CD4-positive, CD25-positive, alpha-beta regulatory T cell (primary cell): ENCODE measurements at places on chromosomes 13 and 19.

DNA sequence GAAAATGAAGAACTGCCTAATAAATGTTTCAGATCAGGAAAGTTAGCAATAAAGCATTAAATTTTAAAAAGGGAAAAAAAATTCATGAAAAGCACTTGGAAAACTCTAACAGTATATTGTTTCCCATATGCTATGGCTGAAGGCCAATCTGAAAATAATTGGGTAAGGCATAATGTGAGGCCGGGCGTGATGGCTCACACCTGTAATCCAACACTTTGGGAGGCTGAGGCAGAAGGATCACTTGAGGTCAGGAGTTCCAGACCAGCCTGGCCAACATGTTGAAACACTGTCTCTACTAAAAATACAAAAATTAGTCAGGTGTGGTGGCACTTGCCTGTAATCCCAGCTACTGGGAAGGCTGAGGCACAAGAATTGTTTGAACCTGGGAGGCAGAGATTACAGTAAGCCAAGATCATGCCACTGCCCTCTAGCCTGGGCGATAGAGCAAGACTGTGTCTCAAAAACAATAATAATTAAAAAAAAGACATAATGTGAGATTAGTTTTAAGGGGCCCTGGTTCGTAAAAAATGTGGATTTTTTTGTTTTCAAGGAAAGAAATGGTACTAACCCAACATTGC is 15.2 kb downstream of the INTS6 start:
- no peak for DNase-seq

DNA sequence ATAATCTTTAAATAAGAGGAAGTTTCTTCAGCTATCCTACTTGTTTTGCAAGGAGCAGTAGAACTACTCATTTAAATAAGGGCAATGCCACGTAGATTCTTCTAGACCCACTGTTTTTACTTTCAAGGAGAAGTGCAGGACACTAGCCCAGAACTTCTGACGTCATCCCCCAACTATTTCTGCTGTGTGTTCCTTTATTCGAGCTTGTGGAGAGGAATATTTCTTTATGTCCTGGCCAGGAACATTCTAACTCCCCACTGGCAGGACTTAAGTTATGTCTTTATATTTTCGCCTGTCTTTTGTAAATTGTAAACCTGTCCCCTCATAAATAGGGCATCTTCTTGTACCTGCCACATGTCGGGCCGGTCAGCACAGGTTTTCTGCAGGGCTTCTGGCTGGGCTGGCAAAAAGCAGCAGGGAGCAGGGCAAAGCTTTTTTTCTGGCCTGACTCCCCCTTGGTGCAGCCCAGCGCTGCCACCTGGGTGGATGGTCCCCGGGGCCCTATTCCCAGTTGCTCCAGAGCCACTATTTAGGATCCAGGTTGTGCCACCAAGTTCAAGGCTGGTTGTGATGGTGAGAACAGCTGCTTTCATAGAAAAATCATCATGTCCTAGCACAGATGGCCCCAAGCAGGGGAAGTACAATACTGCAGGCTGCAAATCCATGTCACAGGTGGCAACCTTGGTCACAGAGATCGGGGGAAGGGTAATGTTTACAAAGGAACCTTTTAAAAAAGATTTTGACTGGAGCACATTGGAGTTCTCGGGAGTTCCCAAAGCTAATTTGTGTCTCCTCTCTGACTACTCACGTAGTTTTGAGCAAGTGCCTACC is 1.8 kb downstream of the MBNL2 start:
- no peak for DNase-seq

GRCh38 chr19:34243876-34244578 is 10.3 kb upstream of the GARRE1 start:
- no peak for DNase-seq

- no peak for DNase-seq
These were observed 1.5 kb downstream of the ARID3A start for GRCh38 chr19:927351-927779.

GRCh38 chr19:13951799-13952153 is 533 bp upstream of the DCAF15 start:
- no peak for DNase-seq

GRCh38 chr13:27797228-27797624 is 4.9 kb downstream of the GSX1 start:
- no peak for DNase-seq

GRCh38 chr19:49019242-49019932 is 2.5 kb upstream of the LHB start:
- peak; percentile 54 for DNase-seq

- DNase-seq = no peak
These were observed 70.7 kb downstream of the FOXO1 start for GRCh38 chr13:40595693-40596092.

- no peak for DNase-seq
These were observed 216.5 kb downstream of the EFNB2 start for GRCh38 chr13:106318941-106319411.

DNA sequence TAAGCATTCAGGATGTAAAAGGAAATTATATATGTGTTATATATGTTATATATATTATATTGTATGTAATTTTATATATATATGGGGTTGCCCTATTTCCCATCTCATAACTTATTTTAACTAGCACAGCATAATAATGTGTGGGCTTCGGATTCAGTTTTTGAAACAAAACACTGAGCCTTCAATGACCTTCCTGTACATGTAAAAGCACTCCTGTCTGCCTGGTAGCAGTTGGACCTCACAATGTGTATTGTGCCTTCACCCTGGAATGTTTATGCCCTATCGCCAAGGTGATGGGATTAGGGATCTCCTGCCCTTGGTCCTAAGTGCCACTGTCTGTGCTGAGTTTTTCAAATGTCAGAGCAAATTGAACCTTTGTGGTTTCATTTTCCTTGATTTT is 968.8 kb downstream of the TUBA3C start:
- no peak for DNase-seq

DNA sequence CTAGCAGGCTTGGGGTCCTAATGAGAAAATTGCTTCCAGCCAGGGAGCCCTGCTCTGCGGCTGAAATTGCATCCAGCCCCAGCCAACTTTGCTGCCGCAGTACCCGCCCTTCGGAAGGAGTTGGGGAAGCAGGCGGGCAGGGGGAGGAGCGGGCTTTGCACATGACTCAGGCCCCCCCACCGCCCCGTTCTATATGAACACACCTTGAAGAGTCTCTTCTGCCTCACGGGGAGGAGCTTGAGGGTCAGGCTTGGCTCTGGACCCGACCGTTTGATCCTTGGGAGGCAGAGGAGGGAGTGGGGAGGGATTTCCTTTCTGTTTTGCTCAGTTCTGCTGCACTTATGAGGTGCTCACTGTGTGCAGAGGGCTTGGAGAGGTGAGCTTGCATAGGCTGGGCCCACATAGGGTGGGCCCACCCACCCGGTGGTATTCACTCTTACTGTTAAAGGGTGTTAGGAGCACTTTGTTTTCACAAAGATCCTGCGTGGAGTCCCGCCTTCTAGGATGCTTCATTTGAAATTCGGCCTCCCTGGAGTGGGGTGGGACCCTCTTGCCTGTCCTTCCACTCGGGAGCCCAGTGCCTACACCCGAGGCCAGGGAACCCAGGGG is 46.5 kb downstream of the LYL1 start:
- no peak for DNase-seq

DNA sequence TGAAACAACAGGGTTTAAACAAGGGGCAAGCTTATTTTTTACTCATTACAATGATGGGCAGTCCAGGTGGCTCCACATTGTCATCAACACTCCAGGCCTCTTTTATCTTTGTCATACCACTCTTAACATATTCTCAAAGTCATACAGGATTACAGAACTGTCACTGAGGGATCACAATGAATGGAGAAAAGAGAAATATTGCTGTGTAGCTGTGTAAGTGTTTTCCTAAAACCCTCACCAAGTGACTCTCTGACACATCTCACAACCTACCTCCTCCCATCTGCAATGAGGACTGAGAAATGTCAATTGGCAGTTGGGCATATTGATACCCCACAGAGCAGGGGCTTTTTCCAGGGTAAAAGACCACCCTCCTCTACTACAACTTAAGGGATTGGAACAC is 562.1 kb downstream of the TBC1D4 start:
- no peak for DNase-seq

DNA sequence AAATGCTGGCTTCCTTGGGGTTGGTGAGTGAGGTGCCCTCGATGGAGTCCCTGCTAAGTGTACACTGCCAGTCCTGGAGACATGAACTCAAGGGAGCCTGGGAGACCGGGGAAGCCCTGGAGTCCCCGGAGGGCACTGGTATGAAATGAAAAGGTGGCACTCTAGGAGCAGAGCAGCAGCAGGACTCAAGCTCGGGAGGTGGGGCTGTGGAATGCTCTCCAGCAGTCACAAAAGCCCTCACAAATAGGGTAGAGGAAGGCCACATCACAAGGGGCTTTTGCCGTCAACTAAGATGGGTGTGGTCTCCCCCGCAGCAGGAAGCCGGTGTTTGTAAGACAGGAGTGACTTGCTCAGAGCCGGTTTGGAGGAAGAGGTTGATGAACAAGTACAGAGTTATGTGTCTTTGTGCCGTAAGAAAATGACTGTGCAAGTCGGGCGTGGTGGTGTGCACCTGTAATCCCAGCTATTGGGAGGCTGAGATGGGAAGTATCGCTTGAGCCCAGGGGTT is 19.3 kb downstream of the CCNE1 start:
- peak; percentile 40 for DNase-seq

- DNase-seq = no peak
These were observed 571 bp downstream of the SAFB2 start for GRCh38 chr19:5621945-5622464.

- no peak for DNase-seq
These were observed 19.0 kb upstream of the SPRY2 start for GRCh38 chr13:80359778-80360452.

DNA sequence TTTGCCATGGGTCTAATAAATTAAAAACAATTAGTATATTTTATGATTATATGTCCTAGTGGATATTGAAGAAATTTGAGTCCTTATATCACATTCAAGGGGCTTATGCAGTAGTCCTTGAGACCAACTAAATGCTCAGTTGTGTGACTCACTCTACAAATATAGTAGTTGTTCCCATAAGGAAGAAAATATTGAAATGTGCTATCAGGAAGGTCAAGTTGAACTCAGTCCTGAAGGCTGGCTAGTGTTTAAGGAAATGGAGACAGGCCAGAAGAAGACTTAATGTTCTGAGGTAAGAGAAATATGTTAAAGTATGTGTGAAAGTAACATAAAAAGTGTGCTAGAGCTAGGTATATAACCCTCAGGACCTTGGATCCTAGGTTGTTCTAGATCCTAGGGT is 766.1 kb upstream of the GPC6 start:
- no peak for DNase-seq

DNA sequence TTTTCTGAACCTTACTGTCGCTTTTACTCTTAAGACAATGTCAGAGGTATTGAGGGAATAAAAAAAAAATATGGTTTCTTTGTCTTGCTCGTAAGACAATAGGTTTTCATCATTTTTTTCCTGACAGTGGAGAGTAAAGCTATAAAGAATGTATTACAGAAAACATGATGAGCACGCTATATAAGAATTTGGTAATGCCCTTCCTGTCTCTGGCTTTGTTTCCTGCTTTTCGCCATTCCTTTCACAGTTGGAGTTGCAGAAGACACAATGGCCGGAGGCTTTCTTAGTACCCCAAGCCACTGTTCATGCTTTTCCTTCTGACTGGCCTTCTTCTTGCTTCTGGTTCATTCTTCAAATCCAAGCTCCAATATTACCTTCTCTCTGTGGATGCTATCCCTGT is 101.0 kb upstream of the DACH1 start:
- no peak for DNase-seq

GRCh38 chr13:66036024-66036614 is 1194.0 kb downstream of the PCDH9 start:
- no peak for DNase-seq

DNA sequence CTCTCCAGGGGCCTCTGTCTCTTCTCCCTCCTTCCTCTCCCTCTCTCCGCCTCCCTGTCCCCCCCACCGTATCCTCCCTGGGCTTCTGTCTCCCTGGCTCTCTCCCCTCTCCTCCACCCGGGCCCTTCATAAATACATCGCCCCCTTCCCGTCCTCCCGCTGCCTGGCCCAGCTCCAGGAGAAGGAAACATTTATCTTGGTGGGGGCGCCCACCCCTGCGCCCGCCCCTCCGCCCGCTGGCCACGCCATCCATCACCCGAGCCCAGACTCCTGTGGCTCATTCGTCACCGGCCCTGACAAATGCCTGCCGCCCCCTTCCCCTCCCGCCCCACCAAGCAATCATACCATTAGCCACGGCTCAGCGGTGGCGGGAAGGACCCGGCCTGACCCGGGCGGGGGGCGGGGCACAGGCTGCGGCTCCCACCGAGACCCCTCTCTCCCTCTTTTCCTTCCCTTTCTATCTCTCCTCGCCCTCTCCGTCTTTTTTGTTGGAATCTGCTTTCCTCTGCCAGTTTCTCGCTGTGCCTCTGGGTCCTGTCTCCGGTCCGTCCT is 2.6 kb upstream of the MEIS3 start:
- DNase-seq = no peak

DNA sequence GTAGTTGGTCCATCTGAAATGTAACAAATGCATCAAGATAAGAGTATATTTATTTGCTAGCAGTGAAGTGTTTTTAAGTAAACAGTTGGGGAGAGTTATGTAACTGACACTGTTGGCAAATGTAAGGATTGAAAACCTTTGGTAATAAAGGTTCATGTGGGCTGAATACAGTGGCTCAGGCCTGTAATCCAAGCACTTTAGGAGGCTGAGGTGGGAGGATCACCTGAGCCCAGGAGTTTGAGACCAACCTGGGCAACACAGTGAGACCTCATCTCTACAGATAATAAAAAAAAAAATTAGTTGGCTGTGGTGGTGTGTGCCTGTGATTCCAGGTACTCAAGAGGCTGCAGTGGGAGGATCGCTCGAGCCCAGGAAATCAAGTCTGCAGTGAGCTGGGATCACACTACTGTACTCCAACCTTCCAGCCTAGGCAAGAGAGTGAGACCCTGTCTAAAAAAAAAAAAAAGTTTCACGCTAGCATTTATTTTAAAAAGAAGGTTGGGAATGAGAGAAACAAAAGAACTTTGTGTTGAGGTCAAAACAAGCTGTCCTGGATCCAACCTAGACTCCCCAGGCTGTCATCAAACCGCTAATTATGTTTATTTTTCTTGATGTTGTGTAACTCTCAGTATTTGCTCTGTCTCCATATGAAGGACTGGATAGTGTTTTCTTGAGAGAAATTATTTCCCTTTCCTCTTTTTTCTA is 20.7 kb downstream of the SETDB2 start:
- no peak for DNase-seq

- no peak for DNase-seq
These were observed 1585.4 kb downstream of the EFNB2 start for GRCh38 chr13:104949840-104950740.
